Airway epithelial cell (primary cell): ENCODE measurements at places on chromosomes 7 and 10. TPM values are rescaled to one million over a fixed set of nuclear protein-coding genes. Genes with fewer than 3 reads are reported as not detected.

DPP6 gene
- total RNA-seq: 0.14 TPM in 1 of 2 replicates, not detected in the other

KCNH2 gene
- 0.07 TPM in 1 of 2 replicates, not detected in the other for total RNA-seq

UCN3 gene
- not detected in 2 replicates for total RNA-seq

RARRES2 gene
- total RNA-seq: not detected in 2 replicates

LRIT1 gene
- not detected in 2 replicates for total RNA-seq

SCIN gene
- total RNA-seq: 0.37 and 0.42 TPM in 2 replicates

CPA5 gene
- not detected in 2 replicates for total RNA-seq

TDRD1 gene
- total RNA-seq: 0.23 and 0.28 TPM in 2 replicates

CDHR1 gene
- 1.5 and 3.9 TPM in 2 replicates for total RNA-seq

FAM237B gene
- total RNA-seq: not detected in 2 replicates
